Thymus (tissue), 14 donors: ENCODE measurements at places on chromosomes 12 and 14. TPM values are rescaled to one million over a fixed set of nuclear protein-coding genes. Genes with fewer than 3 reads are reported as not detected.

DNA sequence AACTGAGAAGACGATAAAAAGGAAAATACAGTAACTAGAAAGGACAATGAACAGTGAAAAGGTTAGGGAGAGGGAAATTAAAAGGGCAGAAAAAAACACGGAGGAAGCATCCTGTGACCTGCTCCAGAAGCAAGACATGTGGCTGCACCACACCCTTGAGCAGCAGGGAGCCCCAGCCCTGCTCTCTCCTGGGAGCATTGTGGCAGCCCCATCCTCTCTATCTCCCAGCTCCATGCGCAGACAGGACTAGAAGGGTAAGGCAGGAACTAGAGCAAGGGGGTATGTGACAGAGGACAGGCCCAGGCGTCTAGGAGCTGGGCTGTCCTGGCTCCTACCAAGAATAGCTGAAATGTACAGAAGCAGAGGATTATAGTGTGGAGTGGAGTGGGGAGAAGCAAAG is 38.6 kb upstream of the SMUG1 start:
- no peak for DNase-seq
- H3K4me3 ChIP-seq = no peak overlapping the region
- no peak overlapping the region for H3K27ac ChIP-seq
- H3K36me3 ChIP-seq = peaks cover 7% of the 10 kb centered on the region

DNA sequence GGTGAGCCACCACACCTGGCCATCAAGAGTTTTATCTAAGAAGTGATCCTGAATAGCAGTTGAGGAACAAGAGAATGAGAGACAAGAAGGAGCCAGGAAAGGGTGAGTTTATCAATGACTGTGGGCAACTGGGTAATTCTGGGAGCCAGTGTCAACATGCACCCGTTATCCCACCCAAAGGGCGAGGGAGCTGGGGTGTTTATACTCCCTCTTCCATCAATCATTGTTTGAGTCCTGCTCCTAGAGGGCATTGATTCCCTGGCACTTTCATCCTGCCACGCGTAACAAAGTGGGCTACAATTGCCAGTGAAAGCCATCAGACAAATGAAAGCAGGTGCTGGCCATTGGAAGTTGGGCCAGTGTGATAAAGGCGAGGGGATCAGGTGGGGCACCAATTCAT is 136.3 kb downstream of the SUDS3 start:
- no peaks in the 10 kb centered on the region for H3K36me3 ChIP-seq
- no peaks in the 10 kb centered on the region for H3K4me1 ChIP-seq
- no peak for DNase-seq

Gene GSC
- 0.52 TPM for total RNA-seq

- H3K27ac ChIP-seq = no peak overlapping the region
- H3K36me3 ChIP-seq = no peaks in the 10 kb centered on the region
- no peaks in the 10 kb centered on the region for H3K27me3 ChIP-seq
- peaks cover 8% of the 10 kb centered on the region for H3K4me1 ChIP-seq
These were observed 41.8 kb upstream of the HIF1A start for GRCh38 chr14:61653507-61653906.

- no peak overlapping the region for H3K27ac ChIP-seq
- no peaks in the 10 kb centered on the region for H3K27me3 ChIP-seq
- no peaks in the 10 kb centered on the region for H3K36me3 ChIP-seq
- H3K4me1 ChIP-seq = no peaks in the 10 kb centered on the region
- no peak overlapping the region for H3K4me3 ChIP-seq
These were observed 68.9 kb downstream of the SLC6A15 start for GRCh38 chr12:84843593-84844144.

- H3K4me3 ChIP-seq = peak overlapping the region; percentile 55
- H3K27ac ChIP-seq = peak overlapping the region; percentile 93
- peaks cover 71% of the 10 kb centered on the region for H3K4me1 ChIP-seq
- DNase-seq = no peak
- H3K27me3 ChIP-seq = no peaks in the 10 kb centered on the region
These were observed 46.7 kb upstream of the PNMA1 start for GRCh38 chr14:73760598-73761586.

GRCh38 chr14:22691171-22691570 is 47.0 kb upstream of the OR6J1 start:
- no peaks in the 10 kb centered on the region for H3K4me1 ChIP-seq
- no peak overlapping the region for H3K4me3 ChIP-seq
- H3K27ac ChIP-seq = no peak overlapping the region
- H3K27me3 ChIP-seq = peaks cover 6% of the 10 kb centered on the region

- no peaks in the 10 kb centered on the region for H3K27me3 ChIP-seq
- H3K4me3 ChIP-seq = no peak overlapping the region
- no peaks in the 10 kb centered on the region for H3K4me1 ChIP-seq
- no peak overlapping the region for H3K27ac ChIP-seq
- DNase-seq = no peak
- H3K36me3 ChIP-seq = no peaks in the 10 kb centered on the region
These were observed 10.3 kb upstream of the ZNF84 start for GRCh38 chr12:133026996-133027395.

Gene SLCO1C1
- 0.14 TPM for total RNA-seq

DNA sequence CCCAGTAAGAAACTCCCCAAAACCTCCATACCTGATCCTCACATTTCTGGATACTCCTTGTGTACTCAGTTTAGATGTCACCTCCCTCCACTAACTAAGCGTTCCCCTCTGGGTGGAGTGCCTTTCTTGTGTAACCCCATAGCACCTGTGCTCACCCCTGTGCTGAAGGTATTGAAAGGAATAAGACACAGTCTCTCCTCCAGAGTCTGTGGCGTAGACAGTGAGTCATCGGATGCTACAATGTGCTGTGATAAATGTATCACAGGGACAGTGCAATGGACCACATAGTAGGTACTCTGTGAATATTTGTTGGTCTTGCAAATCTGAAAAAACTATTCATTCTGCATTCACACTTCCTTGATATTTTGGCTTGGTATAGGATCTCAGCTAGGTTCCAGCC is 30.8 kb downstream of the TSPAN9 start:
- no peaks in the 10 kb centered on the region for H3K4me1 ChIP-seq
- H3K4me3 ChIP-seq = no peak overlapping the region
- peaks cover 12% of the 10 kb centered on the region for H3K27me3 ChIP-seq
- no peaks in the 10 kb centered on the region for H3K36me3 ChIP-seq

Gene ANKS1B
- total RNA-seq = 4.9 TPM

- DNase-seq = no peak
- no peaks in the 10 kb centered on the region for H3K36me3 ChIP-seq
- no peaks in the 10 kb centered on the region for H3K4me1 ChIP-seq
- no peak overlapping the region for H3K27ac ChIP-seq
- no peak overlapping the region for H3K4me3 ChIP-seq
These were observed 34.2 kb upstream of the PLBD1 start for GRCh38 chr12:14601692-14602478.

DNA sequence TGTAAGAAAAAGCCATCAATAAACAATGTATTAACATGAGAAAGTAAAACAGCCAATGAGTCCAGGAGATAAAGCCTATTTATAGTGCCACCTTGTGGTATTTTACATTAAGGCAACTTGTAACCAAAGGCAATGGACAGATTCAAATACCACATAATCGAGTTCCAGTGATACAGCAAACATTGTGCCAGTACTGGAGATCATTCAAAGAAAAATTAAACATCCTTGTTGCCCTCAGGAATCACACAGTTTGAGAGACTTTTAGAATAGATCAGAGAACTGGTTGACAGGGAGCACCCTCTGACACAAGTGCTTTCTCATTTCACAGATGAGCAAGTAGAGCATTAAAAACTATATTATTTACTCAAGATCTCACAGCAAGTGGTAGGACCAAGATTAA is 98.1 kb downstream of the DDHD1 start:
- peaks cover 3% of the 10 kb centered on the region for H3K36me3 ChIP-seq
- H3K4me1 ChIP-seq = no peaks in the 10 kb centered on the region
- H3K4me3 ChIP-seq = no peak overlapping the region
- no peaks in the 10 kb centered on the region for H3K27me3 ChIP-seq

Gene TMEM19
- total RNA-seq = 24.7 TPM

DNA sequence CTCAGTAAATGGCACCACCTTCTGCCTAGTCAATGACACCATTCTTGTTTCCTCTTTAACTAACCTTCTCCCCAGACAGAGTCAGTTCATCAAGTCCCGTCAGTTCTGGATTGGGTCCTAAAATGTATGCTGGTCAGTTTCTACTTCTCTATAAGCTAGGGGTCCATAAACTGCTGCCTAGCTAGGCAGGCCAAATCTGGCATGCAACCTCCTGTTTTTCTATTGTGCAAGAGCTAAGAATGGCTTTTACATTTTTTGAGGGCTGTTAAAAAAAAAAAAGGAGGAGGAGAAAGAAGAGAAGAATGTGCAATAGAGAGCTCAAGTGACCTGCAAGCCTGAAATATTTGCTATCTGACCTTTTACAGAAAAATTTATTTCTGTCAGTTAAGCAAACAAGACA is 6.4 kb upstream of the TMED10 start:
- no peaks in the 10 kb centered on the region for H3K4me1 ChIP-seq
- DNase-seq = no peak
- H3K36me3 ChIP-seq = no peaks in the 10 kb centered on the region
- H3K27me3 ChIP-seq = no peaks in the 10 kb centered on the region
- no peak overlapping the region for H3K4me3 ChIP-seq

- H3K4me1 ChIP-seq = no peaks in the 10 kb centered on the region
- H3K27ac ChIP-seq = no peak overlapping the region
- no peak for DNase-seq
- peaks cover 3% of the 10 kb centered on the region for H3K27me3 ChIP-seq
- H3K4me3 ChIP-seq = no peak overlapping the region
These were observed 6.6 kb downstream of the ANKS1B start for GRCh38 chr12:99978152-99978551.

- H3K4me3 ChIP-seq = no peak overlapping the region
- no peaks in the 10 kb centered on the region for H3K36me3 ChIP-seq
- peaks cover 32% of the 10 kb centered on the region for H3K4me1 ChIP-seq
- H3K27me3 ChIP-seq = no peaks in the 10 kb centered on the region
These were observed 2.0 kb upstream of the GALC start for GRCh38 chr14:87994974-87995373.

Gene PYM1
- total RNA-seq = 39.0 TPM

GRCh38 chr12:57320639-57321038 is 69.7 kb upstream of the STAC3 start:
- H3K4me1 ChIP-seq = no peaks in the 10 kb centered on the region
- no peaks in the 10 kb centered on the region for H3K27me3 ChIP-seq
- H3K4me3 ChIP-seq = no peak overlapping the region
- DNase-seq = no peak
- H3K27ac ChIP-seq = no peak overlapping the region

Gene ERP27
- total RNA-seq = 1.3 TPM

DNA sequence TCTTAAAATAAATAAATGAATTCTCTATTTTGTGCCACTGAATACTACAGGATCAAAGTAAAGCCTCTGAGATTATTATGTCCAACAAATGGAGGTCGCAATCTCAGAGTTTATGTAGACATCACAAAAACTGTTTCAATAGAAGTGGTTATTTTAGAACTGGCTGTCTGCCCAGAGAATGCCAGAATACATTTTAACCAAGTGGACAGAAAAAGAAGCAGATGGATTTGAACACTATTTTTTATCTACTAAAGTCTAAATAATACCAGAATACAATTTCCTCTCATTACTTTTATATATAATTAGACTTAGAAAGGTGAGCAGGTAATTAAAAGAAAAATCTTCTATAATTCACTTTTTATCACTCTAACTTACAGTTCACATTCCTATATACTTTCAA is 118.3 kb downstream of the MED13L start:
- H3K27ac ChIP-seq = no peak overlapping the region
- peaks cover 2% of the 10 kb centered on the region for H3K36me3 ChIP-seq
- H3K4me3 ChIP-seq = no peak overlapping the region
